Mesenchymal stem cell (in vitro differentiated cells and primary cell): ENCODE measurements at places on chromosomes 7 and 10.

DNA sequence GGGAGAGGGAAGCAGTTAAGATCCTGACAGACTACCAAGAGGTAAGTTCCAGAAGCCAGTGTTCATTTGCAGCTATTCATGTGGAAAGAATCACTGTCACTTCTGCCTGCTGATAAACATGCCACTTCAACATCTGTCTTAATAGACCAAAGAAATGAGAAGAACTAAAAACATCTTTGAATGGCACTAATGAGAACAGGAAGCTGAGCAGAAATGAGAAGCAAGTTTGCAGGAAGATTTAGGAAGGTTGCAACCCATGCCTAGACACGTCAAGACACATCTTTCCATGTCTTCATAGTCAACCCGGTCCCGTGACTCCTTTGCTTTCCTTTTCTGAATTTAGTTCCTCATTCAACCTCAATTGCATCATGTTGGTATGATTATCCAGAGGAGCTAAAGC lies 180.0 kb downstream of the PDE1C start:
- DNase-seq: peak; percentile 24

GRCh38 chr7:103445228-103446048 lies 569 bp downstream of the SLC26A5 start:
- DNase-seq: peak; percentile 1

DNA sequence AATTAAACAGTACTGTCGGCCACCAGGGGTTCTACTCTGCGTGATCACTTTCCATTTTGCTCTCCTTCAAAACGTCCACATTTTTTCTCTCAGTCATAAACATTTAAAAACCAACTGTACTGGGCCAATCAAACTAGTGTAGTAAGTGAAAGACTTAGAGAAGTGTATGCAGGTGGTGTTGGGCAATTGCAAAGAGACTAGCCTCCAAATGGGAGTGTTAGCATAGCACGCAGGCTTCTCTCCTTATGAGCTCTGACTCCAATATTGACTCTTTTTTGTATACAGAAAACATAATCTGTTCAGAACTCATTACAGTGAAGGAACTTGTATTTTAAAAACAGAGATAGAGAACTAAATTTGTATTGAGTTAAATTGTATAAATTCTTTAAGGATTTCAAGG lies 150.6 kb downstream of the SDK1 start:
- DNase-seq: no peak

GRCh38 chr10:103507235-103508191 lies 14.0 kb downstream of the NEURL1 start:
- no peak for DNase-seq

GRCh38 chr7:85851571-85852193 lies 664.8 kb upstream of the SEMA3D start:
- DNase-seq: peak; percentile 57
